ENCODE measurements at places on chromosomes 13 and 19.

DNA sequence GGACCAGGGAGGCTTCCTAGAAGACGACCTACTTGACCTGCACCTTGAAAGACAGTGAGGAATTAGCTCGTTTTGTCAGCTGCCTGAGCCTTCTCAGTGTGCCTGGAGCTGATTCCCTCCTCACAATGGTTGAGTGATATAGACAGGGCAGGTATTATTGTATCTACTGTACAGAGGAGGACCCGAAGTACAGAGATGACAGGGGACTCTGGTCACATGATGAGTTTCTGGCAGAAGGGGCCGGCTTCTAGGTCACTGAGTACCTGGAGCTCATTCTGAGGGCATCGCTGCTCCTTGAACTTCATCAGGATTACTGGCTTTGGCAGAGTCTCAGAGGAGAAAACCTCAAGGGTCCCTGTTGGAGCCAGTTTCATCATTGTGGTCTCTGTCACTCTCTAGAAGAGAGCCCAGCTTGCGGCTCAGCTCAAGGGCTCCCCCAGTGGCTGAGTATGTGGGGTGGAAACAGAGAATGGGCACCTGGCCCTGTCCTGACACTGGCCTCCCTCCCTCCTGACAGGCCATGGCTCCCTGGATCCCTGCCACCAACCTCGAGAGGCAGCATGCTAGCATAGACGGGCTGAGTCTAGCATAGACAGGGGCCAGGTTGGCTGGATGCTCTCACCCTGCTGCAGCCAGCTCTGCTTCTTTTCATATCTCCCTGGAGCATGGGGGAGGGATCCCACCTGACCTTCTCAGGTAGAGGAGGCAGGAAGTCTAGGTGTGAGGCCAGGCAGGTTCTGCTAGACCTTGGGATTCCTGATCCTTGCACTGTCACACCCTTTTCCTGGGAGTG is 38.7 kb downstream of the NFIX start:
- peak; percentile 57 for DNase-seq

GRCh38 chr13:31394506-31394905 is 194.7 kb downstream of the B3GLCT start:
- DNase-seq = peak; percentile 9

GRCh38 chr19:4267901-4268815 is 10.9 kb upstream of the SHD start:
- no peak for DNase-seq

GRCh38 chr13:27523346-27524073 is 73.1 kb upstream of the MTIF3 start:
- DNase-seq = peak; percentile 39

Data from DND-41 (cell line).